Tibial artery (tissue), 4 donors: ENCODE measurements at places on chromosomes 13 and 19.

GRCh38 chr19:4229179-4229931 lies at the start of gene EBI3:
TSS of gene EBI3 (plus strand) at chr19:4229523. CDS start at chr19:4229551, 28 bp downstream.
- DNase-seq: no peak

GRCh38 chr13:23621316-23621645 lies 51.1 kb downstream of the TNFRSF19 start:
- no peak for DNase-seq

DNA sequence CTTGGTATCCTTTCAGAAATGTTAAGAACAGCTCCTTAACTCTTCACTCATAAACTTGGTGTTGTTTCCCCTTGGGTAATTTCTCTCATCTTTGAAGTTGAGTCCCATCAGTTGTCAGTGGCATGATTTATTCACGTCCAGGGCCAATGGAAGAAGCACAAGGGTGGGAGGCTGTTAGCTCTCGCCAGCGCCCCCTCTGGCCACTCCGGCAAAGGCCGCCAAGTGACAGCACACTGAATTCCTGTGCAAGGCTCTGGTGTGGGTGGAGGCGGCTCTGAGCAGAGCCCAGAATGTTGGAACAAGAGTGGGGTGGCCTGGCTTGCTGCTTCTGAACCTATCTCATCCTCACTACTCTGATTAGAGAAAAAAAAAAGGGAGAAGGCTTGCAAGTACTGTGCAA lies 13.1 kb upstream of the MEDAG start:
- DNase-seq: peak; percentile 79

DNA sequence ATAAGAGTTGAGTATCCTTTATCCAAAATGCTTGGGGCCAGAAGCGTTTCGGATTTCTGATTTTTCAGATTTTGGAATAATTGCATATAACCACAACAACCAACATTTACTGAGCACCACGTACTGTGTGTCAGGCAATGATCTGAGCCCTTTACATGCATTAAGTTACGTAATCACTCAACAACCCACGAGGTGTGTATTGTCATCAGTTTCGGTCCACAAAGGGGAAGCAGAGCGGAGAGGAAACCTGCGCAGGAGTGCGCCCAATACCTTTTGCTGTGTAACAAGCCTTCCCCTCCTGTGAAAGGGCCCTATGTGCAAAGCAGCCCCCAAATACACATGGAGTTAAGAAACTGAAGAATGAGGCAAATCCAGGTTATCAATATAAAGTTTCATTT lies 20.7 kb upstream of the NLRP12 start:
- DNase-seq: no peak

DNA sequence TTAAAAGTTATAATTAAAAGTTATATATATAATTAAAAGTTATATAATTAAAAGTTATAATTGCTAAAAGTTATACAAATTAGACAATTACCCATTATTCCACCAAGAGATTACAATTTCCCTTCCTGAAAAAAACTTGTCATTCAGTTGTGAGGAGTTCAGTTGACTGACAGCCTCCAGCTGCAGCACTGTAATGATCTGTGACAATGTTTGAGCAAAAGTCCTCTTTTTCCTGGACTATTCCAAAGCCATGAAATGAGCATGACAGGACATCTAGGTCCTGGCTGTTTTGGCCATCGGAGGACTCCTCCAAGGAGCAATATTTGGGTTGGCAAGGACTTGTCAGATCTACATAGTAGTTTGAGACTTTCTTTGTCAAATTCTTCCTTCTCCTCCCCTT lies 258.7 kb upstream of the EDNRB start:
- DNase-seq: no peak

DNA sequence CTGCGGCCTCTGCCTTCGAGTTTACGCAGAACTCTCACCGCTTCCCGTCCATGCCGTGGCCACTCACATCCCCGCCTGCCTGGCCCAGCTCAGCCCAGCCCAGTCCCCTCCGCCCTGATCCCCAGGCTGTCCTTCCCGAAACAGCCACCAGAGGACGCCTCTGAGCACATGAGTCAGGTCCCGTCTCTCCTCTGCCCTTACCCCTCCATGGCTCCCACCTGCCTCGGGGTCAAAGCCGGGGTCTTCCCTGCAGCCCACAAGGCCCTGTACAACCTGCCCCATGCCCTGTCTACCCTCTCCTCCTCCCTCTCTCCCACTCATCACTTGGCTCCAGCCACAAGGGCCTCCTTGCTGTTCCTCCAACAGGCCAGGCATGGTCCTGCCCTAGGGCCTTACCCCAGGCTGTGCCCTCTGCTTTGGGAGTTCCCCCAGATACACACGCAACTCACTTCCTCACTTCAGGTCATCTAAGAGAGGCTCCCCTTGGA lies 8.1 kb upstream of the SEMA6B start:
- no peak for DNase-seq

- peak; percentile 96 for DNase-seq
These were observed 38.2 kb downstream of the NFIC start for GRCh38 chr19:3404324-3405260.
